ENCODE measurements at places on chromosomes 16 and 17. TPM values are rescaled to one million over a fixed set of nuclear protein-coding genes. Genes with fewer than 3 reads are reported as not detected.

Gene TK2
- total RNA-seq = 17.8 TPM

Gene GTF3C1
- total RNA-seq = 71.6 TPM

Gene CORO6
- total RNA-seq = 1.3 TPM

Gene KCTD2
- 11.7 TPM for total RNA-seq

Gene RHOT2
- total RNA-seq = 57.4 TPM

Gene VMO1
- 4.0 TPM for total RNA-seq
